Retinal pigment epithelial cell (primary cell): ENCODE measurements at places on chromosomes 7 and 10.
A peak's percentile ranks its signal among the peaks of the same experiment; 100 is the strongest.

- DNase-seq, result no peak
These were observed 3.6 kb upstream of the PODXL start for GRCh38 chr7:131560061-131560460.

DNA sequence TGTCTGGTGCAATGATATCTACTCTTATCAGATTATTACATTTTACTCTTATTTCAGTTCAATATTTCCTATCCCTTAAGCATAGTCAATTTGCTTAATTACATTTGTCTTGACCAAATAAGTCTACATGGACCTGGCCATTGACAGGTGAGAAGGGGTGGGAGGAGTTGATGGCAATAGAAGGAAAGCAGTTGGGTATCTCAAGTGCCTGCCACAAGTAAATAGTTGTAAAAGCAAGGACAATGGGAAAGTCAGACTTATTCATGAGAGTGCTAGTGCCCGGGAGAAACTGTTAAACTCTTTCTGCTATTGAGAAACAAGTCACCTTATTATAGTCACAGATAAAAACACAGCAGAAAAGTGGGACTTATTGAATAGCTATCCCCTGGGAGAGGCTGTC is 32.4 kb upstream of the HGF start:
- no peak for DNase-seq

DNA sequence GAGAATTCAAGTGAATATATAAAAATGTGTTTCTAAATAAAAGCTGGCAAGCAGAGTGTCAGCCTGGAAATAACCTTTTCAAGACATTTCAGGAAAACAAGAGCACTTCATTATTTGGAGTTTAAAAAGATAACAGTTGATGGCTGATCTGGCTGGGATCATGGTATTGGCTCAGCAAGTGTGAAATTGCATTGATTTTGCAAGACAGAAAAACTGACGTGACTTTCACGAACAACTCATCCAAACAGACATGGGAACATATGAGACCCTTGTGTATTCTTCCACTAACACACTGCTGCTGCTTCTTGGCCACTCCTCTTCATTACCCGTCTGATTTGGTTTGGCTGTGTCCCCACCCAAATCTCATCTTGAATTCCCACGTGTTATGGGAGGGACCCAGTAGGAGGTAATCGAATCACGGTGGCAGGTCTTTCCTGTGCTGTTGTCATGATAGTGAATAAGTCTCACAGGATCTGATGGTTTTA is 108.5 kb downstream of the RAB18 start:
- no peak for DNase-seq

GRCh38 chr10:22657566-22658225 is 56.7 kb downstream of the PIP4K2A start:
- DNase-seq, result no peak

DNA sequence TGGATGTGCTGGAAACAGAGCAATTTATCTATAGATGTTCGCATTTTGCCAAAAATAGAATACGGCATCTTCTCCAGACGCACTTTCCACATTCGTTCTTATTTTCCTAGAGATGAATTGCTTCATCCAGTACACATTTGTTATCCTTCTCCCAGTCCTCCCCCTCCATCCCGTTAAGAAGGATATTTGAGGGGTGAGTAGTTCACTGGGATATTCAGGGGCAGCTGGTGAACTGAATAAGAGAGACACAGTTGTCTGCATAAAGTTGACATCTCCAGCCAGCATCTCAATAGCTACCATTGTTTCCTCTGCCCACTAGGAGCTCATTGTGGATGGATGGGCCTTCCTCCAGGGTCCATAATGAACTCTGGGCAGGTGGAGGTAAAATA is 456.8 kb upstream of the NRP1 start:
- DNase-seq, result no peak

- DNase-seq, result no peak
These were observed 12.3 kb upstream of the MRPS33 start for GRCh38 chr7:141027043-141027442.

DNA sequence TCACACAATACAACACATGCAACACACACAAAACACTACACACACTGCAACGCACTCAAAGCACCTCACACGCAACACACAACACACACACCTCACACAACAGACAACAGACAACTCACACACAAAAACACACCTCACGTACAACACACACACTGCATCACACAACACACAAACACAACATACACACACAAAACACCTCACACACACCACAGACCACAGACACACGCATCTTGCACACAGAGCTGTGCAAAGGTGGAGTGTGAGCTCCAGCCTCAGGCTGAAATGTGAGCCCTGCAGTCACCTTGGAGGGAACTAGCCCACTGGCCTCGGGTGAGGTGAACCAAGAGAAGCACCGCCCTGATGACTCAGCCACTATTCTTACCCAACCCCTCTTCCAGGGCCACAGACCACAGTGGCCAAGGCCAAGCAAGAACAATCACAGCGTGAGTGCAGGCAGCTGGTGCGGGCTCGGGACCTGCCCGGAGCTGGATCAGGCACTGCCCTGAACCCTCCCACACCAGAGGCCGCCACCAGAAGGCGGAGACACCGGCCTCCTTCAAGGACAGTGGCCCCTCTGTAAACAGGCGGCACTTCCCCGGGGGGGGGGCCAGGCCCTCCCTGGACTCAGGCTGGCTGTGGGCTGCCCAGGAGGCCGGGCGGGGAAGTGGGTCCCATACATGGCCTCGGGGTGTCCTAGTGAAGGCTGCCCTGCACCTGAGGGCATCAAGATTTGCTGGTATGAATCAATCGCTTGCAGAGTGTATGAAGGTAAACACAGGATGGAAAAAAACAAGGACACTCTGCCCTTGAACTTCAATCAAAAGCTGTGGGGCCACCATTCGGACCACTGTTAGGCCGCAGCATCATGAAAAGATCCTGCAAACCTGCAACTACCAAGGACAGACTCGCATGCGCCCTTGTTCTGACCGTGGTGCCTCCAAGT is 106.7 kb downstream of the TNS3 start:
- peak; percentile 95 for DNase-seq

DNA sequence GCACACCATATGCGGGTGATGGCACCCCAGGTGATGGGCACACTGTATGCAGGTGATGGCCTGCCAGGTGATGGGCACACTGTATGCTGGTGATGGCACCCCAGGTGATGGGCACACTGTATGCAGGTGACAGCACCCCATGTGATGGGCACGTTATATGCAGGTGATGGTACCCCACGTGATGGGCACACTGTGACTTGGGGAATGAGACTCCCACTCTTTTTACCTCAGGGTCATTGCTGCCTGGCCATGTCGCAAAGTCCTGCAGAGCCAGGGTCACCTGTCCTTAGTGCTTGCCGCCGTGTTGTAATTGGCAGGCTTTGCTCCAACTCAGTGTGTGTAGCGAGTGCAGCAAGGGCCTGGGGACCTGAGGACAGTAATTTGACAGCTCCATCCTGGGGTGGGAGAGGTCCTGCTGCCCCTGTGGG is 7.6 kb upstream of the CCDC201 start:
- no peak for DNase-seq

- no peak for DNase-seq
These were observed 204.0 kb upstream of the AOAH start for GRCh38 chr7:36928311-36928710.

DNA sequence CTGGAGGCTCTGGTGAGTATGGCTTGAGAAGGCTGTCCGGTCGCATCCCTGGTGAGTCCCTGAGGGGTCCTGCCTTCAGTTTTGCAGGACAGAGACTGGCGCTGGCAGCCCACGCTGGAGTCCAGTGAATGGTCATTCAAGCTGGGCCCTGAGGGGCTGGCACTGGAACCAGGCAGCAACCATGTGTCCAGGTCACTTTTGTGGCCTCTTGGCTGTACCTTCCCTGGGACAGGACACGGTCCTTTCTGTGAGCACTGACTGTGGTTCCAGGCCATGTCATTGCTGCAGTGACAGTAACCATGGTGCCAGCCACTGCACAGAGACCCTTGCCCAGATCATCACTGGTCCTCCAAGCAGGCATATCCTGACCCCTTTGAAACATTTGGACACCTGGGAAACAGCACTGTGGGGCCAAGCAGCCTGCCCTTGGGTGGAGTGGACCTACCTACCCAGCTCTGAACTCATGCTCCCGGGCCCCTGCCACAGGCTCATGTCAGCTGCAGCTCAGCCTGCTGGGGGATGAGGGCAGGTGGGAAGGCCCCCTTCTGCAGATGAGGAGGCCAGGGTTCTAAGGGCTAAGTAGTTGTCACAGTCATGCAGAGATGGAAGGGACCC is 72.1 kb downstream of the ADCY1 start:
- DNase-seq, result no peak

GRCh38 chr7:4798706-4799235 is 23.3 kb downstream of the AP5Z1 start:
- no peak for DNase-seq

DNA sequence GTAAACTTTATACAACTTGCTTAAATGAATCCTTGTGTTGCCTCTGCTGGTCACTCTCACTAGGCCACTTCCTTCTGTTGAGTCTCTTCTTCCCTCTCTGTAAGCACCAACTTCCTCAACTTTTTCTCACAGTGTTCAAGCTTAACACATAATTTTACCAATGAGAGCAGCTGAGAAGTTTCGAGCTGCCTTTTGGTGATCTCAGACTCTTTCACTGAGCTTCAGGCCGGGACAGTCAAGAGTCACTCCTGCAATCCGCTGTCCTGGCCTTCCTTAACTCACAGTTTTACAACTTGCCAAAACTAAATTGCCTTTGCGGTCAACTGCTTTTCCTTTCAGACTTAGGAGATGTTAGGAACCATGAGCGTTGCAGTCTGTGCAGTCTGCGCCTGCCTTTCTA is 47.4 kb downstream of the PRPF18 start:
- DNase-seq, result no peak
